ENCODE measurements at places on chromosomes 4 and X.
A peak's percentile ranks its signal among the peaks of the same experiment; 100 is the strongest.

DNA sequence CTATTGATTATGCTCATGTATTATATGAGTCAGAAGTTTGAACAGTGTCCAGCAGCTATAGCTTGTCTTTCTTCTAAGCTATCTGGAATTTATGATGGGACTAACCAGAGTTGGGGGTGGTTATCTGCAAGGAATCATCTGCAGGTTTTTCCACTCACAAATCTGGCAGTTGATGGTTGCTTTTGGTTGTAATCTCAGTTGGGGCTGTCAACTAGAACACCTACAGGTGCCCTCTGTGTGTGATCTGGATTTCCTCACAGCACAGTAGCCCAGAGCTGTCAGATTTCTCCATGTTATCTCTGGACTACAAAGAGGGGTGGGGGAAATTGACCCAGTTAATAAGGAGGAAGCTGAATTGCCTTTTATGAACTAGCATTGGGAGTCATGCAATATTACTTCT is 51.4 kb upstream of the MAP9 start:
- no peak for DNase-seq

DNA sequence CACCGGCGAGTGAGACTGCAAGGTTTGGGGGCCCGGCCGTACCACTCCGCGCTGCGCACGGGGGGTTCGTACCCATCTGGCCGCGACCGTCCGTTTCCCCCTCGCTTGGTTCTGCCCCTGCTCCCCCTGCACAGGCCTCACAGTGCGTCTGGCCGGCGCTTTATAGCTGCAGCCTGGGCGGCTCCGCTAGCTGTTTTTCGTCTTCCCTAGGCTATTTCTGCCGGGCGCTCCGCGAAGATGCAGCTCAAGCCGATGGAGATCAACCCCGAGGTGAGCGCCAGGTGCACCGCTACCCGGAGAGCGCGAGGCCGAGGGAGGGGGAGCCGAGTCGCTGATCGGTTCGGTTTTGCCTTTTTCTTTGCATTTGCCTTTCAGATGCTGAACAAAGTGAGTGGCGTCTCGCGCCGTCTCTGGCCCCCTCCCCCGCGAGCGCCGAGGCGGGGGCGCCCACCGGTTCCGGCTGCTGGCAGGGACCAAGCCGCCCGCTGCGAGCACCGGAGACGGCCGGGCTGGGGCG is at the start of gene UCHL1:
Gene UCHL1, plus strand, starts transcription at position 189 of the 517 bp plus-strand sequence. Its CDS starts 49 bp downstream, at position 238.
- DNase-seq = peak; percentile 94

DNA sequence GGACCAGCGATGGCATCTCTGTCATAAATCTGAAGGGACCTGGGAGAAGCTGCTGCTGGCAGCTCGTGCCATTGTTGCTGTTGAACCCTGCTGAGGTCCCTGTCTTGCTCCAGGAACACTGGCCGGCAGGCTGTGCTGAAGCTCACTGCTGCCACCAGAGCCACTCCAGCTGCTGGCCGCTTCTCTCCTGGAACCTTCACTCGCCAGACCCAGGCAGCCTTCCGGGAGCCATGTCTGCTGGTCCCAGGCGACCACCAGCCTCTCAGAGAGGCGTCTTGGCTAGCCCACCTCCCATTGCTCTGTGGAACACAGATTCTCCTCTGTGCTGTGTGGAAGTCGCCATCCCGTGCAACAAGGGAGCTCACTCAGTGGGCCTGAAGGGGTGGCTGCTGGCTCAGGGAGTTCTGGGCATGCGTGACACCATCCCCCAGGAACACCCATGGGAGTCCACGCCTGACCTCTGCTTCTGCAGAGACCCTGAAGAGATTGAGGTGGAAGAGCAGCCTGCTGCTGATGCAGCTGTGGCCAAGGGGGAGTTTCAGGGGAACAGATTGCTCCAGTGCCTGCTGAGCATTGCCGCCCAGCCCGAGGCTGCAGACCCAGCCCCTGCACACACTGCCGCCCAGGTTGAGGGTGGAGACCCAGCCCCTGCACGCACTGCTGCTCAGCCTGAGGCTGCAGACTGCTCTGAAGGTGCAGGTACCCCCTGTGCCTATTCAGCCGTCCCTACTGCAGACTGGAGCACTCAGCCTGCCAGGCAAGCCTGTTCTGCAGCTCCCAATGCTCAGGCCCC is 33.1 kb upstream of the CYP4V2 start:
- DNase-seq = peak; percentile 43

DNA sequence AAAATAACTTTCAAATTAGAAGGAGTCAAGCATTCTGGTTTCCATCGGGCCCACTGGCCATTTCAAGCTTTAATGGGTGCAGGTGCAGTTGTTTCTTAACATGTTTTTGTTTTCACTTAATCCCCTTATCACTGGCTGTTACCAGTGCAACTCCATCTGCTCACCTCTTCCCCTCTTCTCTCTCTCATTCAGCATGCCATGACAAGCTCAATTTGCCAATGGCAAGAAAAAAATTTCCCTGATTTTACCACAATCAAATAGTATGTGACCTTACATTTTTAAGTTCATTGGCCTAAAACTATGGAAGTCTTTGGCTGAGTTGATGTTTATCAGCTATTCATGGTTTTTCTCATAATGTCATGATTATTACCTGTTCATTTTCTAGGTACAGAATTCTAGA is 299.1 kb upstream of the BMP3 start:
- no peak for DNase-seq

DNA sequence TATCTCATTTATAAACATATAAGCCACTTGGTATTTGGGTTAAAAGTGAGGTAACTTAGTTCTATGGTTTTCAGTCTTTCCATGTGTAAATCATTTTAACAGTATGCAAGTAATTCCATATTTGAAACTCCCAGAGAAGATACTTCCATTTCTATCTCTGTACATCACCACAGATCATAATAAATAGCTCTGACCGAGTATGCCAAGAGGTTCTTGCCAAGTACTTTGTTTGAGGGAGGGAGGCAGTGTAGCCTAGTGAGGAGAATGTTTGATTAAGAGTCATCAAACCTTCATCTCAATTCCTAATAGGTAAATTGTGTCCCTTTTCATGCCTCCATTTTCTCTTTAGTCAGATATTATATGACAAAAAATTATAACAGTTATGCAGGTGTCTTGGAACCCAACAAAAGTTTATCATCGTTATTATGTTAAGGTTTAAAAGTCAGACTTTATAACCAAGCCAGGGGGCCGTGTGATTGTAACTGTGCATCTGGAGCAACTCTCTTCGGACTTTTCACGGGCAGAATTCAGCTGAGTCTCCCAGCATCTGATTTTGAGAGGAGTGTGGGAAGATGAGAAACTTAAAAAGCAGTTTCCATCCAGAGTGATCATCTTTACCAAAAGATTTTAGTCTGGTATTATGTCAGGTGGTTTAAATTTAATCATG is 123.8 kb downstream of the ANK2 start:
- no peak for DNase-seq

DNA sequence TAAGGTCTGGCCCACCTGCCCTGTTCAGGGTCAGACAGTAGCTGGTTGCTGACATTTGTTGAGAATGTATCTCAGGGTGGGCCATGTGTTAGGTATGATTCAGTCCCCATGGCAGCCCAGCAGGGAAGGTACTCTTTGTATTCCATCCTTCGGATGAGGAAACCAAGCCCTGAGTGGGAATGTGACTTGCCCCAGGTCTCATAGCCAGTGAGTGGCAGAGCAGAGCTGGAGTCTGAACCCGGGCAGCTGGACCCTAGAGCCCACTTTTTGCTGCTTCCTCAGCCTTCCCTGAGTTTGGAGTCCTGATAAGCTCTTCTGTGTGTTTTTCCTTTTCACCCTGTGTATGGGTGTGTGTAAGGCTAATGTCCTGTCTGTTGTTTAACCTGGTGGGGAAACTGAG is 21.6 kb upstream of the UBA1 start:
- DNase-seq = no peak

- DNase-seq = no peak
Observed at GRCh38 chr4:74013264-74013663, 14.8 kb upstream of the CXCL5 start.

GRCh38 chr4:153518637-153519389 is 52.7 kb downstream of the TMEM131L start:
- DNase-seq = no peak

DNA sequence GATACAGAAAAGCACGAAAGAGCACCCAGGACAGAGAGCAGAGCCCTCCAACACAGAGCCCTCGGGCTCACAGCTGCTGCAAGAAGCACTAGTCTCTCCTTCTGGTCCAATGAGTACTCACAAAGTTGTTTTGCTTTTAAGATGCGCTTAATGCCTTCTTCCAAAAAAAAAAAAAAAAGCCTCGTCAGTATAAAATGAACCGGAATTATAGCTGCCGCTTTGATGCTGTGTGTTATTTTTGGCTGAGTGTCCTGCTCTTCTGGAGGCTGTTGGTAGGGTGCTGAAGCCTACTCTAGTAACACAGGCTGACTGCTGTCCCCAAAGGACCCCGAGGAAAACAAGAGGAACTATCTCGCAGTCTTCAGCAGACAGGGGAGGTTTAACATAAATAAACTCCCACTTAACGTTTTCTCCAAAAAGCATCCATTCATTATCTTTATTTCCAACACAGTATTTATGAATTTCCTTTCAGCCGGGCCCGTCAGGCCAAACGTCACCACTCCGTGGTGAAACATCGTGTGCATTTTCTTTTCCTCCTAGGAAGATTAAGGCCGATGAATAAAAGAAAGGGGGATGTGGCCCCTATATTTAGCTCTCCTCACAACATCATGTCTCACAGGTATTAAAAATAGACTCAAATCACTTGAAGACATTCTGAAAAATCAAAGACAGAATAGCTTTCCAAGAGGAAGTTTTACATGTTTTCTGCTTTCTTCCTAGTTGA is 213.7 kb upstream of the PPARGC1A start:
- DNase-seq = no peak

DNA sequence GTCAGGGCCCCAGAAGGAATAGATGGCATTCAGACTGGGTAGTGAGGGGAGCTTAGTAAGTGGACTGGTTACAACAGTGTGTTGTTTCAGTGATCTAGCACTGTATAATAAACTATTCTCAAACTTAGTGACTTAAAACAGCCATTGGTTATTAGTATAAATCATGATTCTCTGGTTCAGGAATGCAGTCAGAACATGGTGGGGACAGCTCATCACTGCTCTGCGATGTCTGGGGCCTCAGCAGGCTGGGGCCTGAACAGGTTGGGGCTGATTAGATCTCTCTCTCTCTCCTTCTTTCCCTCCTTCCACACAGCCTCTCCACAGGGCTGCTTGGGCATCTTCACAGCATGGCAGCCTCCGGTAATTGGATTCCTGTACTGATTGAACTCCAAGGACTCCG is 160.4 kb downstream of the GATB start:
- no peak for DNase-seq

GRCh38 chr4:169128902-169129301 is 118.8 kb upstream of the CBR4 start:
- DNase-seq = no peak

- no peak for DNase-seq
Observed at GRCh38 chr4:126742048-126742447, 890.7 kb upstream of the INTU start.

DNA sequence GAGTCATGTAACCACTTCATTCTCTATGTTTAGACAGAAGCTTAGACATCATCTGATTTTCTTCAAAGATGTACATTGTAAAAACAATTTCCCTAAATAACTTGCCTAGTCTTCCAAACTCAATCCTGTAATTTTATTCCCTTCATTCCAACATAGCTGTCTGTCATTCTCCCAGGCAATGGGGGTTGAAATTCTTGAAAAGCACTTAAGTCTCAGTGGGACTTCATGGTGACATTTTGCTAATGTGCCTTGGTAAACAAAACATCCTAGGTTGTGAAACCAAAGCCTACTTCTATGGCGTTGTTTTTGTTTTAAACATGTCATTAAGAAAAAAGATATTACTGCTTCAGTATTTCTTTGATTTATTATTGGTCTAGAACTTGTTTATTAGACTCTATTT is 122.0 kb upstream of the NRK start:
- DNase-seq = no peak

- DNase-seq = no peak
Observed at GRCh38 chr4:38666766-38667084, 2.7 kb downstream of the KLF3 start.

DNA sequence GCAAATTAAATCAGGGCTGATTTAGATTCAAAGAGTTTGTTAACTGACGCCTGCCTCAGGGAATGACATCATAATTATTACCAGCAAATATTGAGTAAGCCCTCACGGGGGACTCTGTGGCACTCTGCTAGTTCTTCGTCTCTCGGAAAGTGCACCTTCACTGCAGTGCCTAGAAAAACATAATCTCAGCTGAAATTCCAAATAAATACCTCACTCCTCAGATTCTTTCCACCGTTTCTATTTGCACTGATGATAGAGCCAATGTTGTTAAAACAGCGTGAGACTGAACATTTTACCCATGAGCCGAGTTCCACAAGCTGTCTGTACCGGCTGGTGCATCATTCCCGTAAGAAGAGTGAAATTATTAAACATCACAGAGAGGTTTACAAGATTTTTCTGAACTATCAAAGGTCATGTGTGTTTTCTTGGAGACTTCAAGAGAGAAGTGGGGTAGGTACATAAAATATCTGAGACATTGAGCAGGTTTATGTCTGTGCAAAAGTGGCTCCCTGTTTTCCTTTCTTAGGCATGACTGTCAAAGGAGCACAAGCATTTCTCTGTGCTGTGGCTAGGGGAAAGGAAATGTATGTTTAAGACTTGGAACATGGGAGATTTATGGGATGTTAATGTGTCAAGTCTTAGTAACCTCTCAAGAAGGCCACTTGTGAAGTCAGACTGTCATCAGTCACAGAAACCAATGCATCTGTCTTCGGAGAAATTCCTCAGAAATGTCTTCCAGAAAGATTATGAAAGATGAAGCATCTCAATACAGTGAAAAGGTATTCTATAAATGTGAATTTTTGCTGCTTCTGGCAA is 119.6 kb downstream of the CBLL2 start:
- DNase-seq = no peak

- peak; percentile 86 for DNase-seq
Observed at GRCh38 chr4:82798168-82799005, at the start of gene SCD5. Gene SCD5 (minus strand): TSS chr4:82798796. CDS start chr4:82798537, 259 bp downstream.

DNA sequence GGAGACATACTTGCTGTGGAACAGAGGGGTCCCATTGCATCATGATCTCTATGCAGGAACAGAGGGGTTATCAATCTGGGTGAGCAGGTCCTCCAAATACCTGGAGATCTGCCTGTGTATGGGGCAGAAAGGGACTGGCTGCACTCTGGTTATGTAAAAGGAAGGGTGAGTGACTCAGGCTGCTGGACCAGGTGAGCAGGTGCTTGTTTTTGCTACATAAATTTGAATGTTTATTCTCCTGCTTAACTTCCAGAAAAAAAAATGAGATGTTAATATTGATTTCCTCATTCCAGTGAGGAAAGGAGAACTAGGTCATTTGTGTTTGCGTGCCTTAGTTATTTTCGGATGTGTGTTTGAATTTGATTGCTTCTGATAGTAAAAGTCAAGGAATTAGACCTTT is 225.8 kb upstream of the TRAM1L1 start:
- no peak for DNase-seq

GRCh38 chrX:24482823-24483415 is 17.8 kb downstream of the PDK3 start:
- DNase-seq = no peak

- DNase-seq = no peak
Observed at GRCh38 chr4:140648716-140649308, 80.1 kb upstream of the UCP1 start.

DNA sequence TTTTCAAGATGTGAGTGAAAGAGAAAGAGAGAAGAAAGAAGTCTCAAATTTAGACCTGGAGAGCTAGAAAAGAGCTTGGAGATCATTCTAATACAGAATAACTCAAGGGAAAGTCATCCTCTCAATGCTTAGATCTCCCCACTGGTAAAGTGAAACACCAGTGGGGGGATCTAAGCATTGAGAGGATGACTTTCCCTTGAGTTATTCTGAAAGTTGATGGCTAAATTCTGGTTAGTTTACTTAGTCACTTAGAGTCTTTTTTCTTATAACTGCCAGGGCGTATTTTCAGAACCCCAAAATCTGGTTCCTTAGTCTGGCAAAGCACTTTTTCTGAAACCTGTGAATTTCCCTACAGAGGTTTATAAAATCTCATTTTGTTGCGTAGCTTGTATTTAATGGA is 198.6 kb downstream of the ARHGAP24 start:
- DNase-seq = no peak
